Common myeloid progenitor, CD34-positive (primary cell): ENCODE measurements at places on chromosomes 12 and 14.

DNA sequence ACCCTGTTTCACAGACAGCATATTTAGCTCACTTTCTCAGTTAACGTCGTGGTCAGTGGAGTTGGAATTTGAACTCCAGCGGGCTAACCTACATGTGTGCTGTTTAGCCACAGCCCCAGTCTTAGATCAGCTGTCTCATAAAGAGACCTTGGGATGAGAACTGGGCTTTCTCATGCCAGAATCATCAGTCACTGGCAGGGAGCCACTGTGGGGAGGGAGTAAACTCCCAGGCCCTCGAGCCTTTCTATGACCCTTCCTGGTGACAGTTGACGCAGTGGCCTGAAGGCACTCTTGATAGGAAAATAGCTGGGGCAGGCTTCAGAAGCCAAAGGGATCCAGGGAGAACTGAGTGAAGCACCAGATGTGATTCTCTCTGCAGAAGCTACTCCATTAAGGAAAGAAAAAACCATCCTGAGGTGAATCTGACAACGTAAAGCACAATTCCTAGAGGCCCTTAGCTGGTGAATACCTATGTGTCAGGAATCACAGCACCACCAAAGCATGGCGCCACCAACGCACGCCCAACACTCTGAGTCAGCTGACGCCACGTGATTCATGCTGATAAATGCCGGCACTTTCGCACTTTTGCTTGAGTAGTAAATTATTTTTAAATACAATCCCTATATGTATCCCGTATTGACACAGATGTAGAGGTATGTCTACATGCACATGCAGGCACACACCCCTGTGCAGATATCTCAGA lies 279.6 kb upstream of the TMEM132C start:
- no peak for DNase-seq

- DNase-seq: no peak
Observed at GRCh38 chr12:79945433-79945832, 10.5 kb upstream of the PPP1R12A start.

DNA sequence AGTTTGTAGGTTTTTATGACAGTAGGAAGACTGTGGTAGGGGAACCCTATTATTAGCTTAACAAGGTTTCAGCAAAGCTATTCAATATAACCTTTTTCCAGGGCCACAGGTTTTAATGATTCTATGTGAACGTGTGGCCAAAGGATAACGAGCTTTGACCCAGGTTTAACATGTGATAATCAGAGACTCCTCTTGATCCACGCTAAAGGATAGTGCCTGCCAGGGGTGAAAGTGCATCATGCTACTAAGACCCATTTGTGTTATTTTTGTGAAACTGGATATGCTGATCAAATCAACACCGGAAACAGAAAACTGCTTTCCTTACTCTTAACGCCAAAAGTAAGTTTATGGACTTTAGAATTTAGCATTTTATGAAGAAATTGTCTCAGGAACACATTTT lies 909 bp upstream of the TAOK3 start:
- no peak for DNase-seq

GRCh38 chr12:42162965-42163364 lies 18.3 kb upstream of the GXYLT1 start:
- DNase-seq: no peak

DNA sequence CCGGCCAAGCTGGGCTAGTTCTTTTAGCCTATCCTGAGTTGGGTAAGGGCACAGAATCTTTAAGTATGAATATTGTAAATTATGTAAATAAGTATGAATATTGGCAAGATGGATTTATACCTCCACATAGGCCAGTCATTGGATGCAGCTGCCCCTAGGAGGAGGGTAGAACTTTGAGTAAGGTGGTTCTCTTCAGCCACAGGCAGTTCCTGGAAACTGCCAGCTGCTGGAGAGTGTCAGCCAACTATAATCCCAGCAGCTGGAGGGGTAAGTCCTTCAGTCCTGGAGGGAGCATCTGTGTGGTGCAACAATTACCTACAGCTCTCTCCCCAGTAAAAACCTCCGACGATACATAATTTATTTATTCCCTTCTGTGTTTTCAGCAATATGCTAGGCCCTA lies 65.8 kb upstream of the TMPO start:
- no peak for DNase-seq

DNA sequence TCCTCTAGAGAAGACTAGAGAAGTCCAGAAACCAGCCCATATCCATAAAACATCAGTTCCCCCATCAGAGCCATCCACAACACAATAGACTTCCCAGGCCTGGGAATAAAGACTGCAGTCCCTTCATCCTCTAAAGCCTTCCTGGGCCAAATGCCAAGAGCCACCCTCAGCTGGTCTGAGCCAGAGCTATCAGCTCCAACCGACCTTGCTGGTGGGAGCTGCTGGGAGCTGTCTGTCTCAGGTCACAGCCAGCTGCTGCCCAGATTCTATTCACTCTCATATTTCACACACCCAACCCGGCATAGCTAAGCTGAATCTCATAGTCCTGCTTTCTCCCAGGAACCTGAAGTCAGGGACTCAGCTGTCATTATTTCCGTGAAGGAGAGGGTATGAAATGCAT lies 10.9 kb upstream of the TFCP2 start:
- DNase-seq: no peak

- no peak for DNase-seq
Observed at GRCh38 chr12:34598851-34599529, 576.7 kb downstream of the ALG10 start.
